Psoas muscle (tissue), 8 donors: ENCODE measurements at places on chromosomes 4 and X. TPM values are rescaled to one million over a fixed set of nuclear protein-coding genes. Genes with fewer than 3 reads are reported as not detected.
A peak's percentile ranks its signal among the peaks of the same experiment; 100 is the strongest.

DNA sequence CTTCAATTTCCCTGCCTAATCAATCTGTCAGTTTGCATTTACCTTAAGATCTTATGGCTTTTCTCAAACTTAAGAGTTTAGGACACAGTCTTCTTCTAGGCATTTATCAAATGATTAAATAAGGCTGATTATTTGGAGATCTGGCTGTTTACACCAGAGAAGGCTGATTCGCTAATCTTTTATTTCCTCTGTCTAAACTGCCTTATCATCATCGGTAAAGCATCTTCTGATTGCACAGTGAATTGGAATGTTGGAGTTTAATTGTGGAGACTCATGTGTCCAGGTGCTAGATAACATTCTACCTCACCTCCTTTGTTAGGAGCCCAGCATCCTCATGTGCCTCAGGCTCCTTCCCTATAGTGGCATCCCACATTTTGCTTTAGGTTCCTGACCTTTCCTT lies 100.3 kb upstream of the DDIT4L start:
- H3K4me3 ChIP-seq, result no peak overlapping the region
- H3K27me3 ChIP-seq, result no peaks in the 10 kb centered on the region
- no peak overlapping the region for H3K27ac ChIP-seq
- no peak for DNase-seq
- H3K36me3 ChIP-seq, result no peaks in the 10 kb centered on the region

GRCh38 chr4:114659386-114660008 lies 60.9 kb downstream of the UGT8 start:
- no peaks in the 10 kb centered on the region for H3K4me1 ChIP-seq
- no peak overlapping the region for H3K27ac ChIP-seq
- H3K36me3 ChIP-seq, result no peaks in the 10 kb centered on the region
- H3K4me3 ChIP-seq, result no peak overlapping the region
- H3K27me3 ChIP-seq, result no peaks in the 10 kb centered on the region
- no peak for DNase-seq

DNA sequence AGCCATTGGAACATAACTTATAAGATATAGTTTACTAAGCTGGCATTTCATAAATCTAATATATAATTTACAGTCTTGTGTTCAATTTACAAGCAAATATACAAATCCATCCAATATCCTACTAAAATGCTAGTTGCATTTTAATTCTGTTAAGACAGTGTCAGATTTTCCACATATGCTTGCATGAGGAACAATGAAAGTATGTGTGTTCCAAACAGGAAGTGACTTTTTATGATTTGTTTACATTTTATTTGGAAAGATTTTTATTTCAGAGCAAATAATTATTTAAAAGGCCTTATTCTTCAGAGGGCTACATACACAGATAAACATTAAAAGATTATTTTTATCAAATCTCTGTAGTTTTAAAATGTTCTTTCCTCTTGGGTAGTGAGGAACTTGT lies 130.1 kb downstream of the KLHL34 start:
- H3K27me3 ChIP-seq, result no peaks in the 10 kb centered on the region
- no peak overlapping the region for H3K27ac ChIP-seq
- no peaks in the 10 kb centered on the region for H3K4me1 ChIP-seq
- no peaks in the 10 kb centered on the region for H3K36me3 ChIP-seq
- no peak overlapping the region for H3K4me3 ChIP-seq

GRCh38 chrX:109403922-109404321 lies 78.0 kb downstream of the GUCY2F start:
- DNase-seq, result no peak
- no peak overlapping the region for H3K4me3 ChIP-seq
- no peak overlapping the region for H3K27ac ChIP-seq
- no peaks in the 10 kb centered on the region for H3K36me3 ChIP-seq

DNA sequence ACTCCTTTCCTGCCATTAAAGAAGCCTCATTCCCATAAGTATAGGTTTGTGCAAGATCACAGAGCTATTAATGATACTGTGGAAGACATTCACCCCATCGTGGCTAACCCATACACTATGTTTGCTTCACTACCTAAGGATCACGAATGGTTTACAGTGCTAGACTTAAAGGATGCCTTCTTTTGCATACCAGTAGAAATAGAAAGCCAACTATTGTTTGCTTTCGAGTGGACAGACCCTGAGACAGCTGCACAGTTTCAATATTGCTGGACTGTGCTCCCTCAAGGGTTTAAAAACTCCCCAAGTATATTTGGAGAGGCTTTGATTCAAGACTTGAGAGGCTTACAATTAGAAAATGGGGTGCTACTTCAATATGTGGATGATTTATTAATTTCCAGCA lies 16.0 kb upstream of the PAPSS1 start:
- H3K27me3 ChIP-seq, result no peaks in the 10 kb centered on the region
- H3K36me3 ChIP-seq, result no peaks in the 10 kb centered on the region
- no peak overlapping the region for H3K4me3 ChIP-seq
- H3K4me1 ChIP-seq, result peaks cover 17% of the 10 kb centered on the region
- no peak overlapping the region for H3K27ac ChIP-seq
- no peak for DNase-seq

GRCh38 chrX:15413101-15413500 lies 28.9 kb upstream of the VEGFD start:
- no peak overlapping the region for H3K4me3 ChIP-seq
- no peak overlapping the region for H3K27ac ChIP-seq
- H3K4me1 ChIP-seq, result no peaks in the 10 kb centered on the region
- H3K36me3 ChIP-seq, result peaks cover 13% of the 10 kb centered on the region

DNA sequence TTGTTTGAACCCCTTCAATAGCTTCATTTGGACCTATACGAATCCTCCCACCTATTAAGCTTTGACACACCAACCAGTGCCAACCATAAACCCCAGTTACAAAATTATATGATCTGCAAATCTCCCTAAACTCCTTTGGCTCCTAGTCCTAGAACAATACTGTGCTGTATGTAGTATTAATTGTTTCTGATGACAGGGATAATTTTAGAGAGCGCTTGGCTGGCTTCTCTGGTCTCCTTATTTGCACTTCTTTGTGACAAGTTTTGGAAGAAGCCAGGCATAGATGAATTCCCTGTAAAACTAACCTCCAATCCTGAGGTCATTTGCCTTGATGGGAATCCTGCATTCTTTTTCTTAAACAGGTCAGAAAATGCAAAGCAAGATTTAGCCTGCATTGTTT lies 433.0 kb downstream of the PPARGC1A start:
- H3K27me3 ChIP-seq, result no peaks in the 10 kb centered on the region
- H3K4me3 ChIP-seq, result no peak overlapping the region
- H3K27ac ChIP-seq, result no peak overlapping the region
- DNase-seq, result no peak
- no peaks in the 10 kb centered on the region for H3K36me3 ChIP-seq
- peaks cover 17% of the 10 kb centered on the region for H3K4me1 ChIP-seq

GRCh38 chr4:858041-858481 lies 32.1 kb upstream of the CPLX1 start:
- H3K27ac ChIP-seq, result no peak overlapping the region
- peaks cover 9% of the 10 kb centered on the region for H3K36me3 ChIP-seq
- H3K27me3 ChIP-seq, result no peaks in the 10 kb centered on the region
- no peak for DNase-seq
- H3K4me1 ChIP-seq, result no peaks in the 10 kb centered on the region

DNA sequence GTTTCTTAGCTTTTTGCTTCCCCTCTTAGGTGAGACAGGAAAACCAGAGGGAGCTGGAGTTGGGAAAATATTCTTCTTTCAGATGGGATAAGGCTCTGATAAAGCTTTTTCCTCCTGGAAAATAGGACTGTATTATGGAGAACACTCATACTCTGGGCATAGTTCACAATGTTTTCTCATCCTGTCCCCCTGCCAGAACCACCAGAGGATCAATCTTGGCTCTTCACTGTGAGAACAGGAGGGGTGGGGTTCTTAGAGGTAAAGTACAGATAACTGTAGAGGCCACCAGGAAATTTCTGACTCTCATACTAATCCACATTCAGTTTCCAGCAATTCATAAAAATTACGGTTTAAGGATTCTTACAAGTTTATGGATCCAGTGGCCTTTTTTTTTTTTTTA lies 661.8 kb upstream of the MAGEB2 start:
- no peaks in the 10 kb centered on the region for H3K27me3 ChIP-seq
- DNase-seq, result no peak
- no peaks in the 10 kb centered on the region for H3K4me1 ChIP-seq
- no peak overlapping the region for H3K4me3 ChIP-seq
- H3K27ac ChIP-seq, result no peak overlapping the region

GRCh38 chr4:98542011-98542410 lies 116.4 kb downstream of the TSPAN5 start:
- H3K27ac ChIP-seq, result no peak overlapping the region
- DNase-seq, result no peak
- no peaks in the 10 kb centered on the region for H3K36me3 ChIP-seq
- no peaks in the 10 kb centered on the region for H3K27me3 ChIP-seq
- H3K4me1 ChIP-seq, result peaks cover 4% of the 10 kb centered on the region

DNA sequence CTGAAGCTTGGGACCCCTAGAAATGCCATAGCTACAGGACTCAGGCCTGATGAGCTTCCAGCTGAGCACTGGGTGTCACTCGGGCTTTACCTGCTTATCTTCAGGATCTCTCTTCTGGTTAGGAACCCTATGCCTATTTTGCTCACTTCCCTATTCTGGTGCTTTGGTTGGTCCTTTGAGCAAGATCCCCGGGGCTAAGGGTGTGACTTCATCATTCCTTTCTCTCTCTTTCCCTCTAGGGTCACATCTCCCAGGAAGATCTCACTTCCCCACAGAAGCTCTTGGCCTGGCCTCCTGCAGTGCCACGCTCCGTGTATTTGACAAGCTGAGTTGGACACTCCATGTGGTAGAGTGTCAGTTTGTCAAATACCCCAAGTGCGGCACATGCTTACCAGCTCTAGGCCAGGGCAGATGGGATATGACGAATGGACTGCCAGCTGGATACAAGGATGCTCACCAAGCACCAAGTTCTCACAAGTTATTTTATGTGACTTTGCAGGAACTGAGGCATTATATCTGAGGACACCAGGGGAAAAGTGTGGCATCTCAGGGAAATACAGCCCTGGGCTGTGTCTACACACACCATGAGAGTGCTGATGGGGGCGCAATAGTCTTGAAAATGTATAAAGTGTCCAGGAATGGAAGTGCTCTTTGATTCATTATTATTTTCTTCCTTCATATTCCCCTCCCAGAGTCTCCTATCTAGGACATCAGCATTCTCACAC lies 21.1 kb downstream of the VSIG4 start:
- H3K36me3 ChIP-seq, result no peaks in the 10 kb centered on the region
- H3K4me1 ChIP-seq, result no peaks in the 10 kb centered on the region
- no peak overlapping the region for H3K4me3 ChIP-seq

DNA sequence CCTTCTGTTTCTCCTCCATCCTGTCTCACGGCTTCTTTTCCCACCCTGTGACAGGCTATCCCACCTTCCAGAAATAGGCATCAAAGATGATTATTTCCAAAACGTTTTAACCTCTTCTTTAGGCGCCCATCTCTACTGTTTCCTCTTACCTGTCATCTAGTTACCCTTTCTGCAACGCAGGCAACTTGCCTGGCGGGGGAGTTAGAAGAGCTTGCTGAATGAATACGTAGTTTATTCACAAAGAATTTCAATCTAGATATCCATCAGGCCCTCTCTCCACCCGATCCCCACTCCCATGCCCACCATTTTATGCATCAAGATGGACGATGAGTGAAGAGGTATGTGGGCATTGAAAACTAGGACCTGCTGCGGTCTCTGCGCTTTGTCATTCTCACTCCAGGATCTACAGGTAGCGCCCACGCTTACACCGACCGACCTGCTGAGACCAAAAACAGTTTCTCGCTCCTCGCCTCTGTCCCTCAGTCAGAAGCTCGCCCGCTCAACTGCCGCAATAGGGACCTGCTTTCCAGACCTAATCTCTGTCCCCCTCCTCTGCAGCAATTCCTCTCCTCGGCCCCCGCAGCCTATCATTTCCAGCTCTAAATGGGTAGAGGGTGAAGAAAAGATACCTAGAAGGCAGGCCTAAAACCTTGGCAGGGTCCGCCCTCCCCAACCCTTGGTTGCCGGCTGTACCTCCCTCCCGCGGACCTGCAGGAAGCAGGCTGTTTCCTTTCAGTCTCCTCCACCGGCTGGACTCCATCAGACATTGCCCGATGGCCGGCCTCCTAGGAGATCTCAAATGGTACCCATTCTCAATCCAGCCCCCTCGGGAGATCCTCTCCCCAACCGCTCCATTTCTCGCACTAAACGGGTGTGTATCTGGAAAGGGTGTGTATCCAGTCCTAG lies 624 bp downstream of the BEX5 start:
- peak overlapping the region; percentile 52 for H3K4me3 ChIP-seq
- H3K27ac ChIP-seq, result no peak overlapping the region
- DNase-seq, result no peak
- H3K36me3 ChIP-seq, result no peaks in the 10 kb centered on the region
- H3K4me1 ChIP-seq, result no peaks in the 10 kb centered on the region

DNA sequence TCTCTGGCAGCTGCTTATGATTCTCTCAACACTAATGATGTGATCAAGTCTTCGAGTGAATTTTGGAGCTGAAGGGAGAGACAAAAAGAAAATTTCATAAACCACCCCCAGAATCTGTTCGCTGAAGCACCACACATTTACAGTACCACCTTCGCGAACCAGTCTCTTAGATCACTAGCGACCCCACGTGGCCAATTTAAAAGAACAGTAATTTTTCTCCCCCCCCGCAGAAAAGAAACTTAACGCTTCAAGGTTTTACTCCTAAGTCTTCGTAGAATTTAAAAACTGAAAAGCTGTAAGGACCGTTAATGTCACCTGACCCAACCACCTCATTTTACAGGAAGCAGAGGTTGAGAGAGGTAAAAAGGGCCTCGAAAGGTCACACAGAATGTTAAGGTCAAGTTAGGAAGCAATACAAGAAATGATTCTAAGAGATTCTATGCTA lies 187.5 kb downstream of the QDPR start:
- no peak for DNase-seq
- H3K4me1 ChIP-seq, result peaks cover 3% of the 10 kb centered on the region
- no peaks in the 10 kb centered on the region for H3K36me3 ChIP-seq

ETDB gene
- total RNA-seq, result not detected

TCP11X2 gene
- not detected for total RNA-seq

RAB33A gene
- total RNA-seq, result 0.30 TPM

STS gene
- 13.0 TPM for total RNA-seq

CSN2 gene
- not detected for total RNA-seq

FAM149A gene
- 8.0 TPM for total RNA-seq

TRIM61 gene
- total RNA-seq, result not detected

EFHC2 gene
- total RNA-seq, result 0.11 TPM

GPR119 gene
- not detected for total RNA-seq
